ENCODE measurements at places on chromosomes 3 and 15.

DNA sequence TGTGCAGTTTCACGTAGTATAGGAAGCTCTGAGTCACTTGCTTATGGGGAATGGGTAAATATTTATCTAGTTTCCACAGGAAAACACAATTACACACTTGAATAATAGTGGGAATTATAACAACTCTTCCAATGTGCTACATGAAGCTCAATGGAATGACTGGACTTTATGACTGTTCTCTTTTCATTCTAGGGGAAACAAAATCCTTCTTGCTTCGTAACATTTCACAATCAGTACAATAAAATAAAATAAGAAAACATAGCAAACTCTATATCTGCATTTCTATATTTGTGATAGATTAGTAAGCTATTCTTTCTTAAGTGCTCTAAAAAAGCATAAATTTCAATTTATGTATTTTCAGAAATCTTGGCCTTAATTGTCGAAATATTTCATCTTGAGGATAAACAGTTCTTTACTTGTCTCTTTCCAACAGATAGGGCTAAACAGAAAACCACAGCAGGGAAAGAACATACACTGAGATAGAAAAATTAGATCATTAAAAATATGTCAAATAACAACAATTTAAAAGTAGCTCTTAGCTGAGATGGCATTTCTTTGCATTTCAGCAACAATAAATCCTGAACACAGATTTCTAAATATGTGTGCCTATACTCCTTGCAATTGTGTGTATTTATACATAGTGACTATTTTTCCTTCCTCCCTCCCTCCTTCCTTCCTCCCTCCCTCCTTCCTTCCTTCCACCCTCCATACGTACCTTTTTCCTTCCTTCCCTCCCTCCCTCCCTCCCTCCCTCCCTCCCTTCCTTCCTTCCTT is 395.5 kb upstream of the KCNMB2 start:
- DNase-seq, result no peak

- no peak for DNase-seq
These were observed 34.7 kb downstream of the RNF111 start for GRCh38 chr15:59022188-59022587.

DNA sequence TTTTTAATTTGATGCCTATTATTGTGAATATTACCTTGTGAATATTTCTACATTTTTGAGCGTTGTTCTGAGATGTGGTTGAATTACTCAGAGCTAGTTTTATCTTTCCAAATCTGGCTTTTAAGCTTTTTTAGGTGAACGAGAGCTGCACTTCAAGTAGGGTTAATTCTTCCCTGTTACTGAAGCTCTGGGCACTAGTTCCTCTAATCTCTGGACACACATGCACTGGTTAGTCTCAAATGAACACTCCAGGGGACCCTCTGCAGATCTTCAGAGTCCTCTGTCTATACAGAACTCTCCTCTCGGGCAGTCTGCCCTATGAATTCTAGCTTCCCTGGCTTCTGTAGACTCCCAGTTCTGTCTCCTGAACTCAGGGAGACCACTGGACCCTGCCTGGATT is 237.5 kb upstream of the TBC1D5 start:
- DNase-seq, result no peak

- DNase-seq, result no peak
These were observed 98.0 kb downstream of the USP13 start for GRCh38 chr3:179750720-179751328.

DNA sequence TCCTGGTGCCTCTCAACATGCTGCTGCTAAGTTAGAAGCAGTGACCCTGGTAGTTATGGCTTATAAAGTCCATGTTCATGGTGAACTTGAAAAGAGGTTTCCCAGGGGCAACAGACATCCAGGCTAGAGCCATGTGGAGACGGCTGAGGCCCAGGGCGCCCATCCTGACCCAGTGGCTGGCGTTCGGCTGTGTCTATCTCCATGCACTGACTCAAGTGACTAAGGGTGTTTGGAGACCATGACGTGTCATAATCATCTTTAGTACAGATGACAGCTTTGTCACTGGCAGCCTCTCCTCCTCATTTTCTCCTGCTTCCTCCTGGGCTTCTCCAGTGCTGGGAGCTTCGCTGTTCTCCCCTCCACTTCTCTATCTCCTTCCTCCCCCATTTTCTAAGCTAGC is 287.4 kb upstream of the LYSMD4 start:
- no peak for DNase-seq

- DNase-seq, result no peak
These were observed 1355.9 kb downstream of the SI start for GRCh38 chr3:163722405-163722804.

DNA sequence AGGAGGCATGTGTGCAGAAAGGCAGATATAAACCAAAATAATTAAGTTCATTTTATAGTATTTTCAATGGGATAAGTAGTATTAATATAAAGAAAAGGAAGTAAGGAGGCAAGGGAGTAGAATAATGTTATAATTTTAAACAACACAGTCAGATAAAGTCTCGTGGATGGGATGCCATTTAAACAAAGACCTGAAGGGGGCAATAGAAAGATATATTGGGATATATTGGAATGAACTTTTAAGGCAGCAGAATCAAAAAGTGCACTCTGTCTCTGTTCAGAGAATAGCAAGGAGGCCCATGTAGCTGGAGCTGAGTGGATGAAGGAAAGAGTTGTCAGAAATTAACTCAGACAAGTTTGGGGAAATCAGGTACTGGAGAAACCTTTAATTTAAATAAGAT is 158.7 kb downstream of the CGGBP1 start:
- DNase-seq, result no peak

GRCh38 chr3:157692468-157692867 is 189.3 kb upstream of the VEPH1 start:
- DNase-seq, result no peak

- DNase-seq, result peak; percentile 66
These were observed 458 bp downstream of the MCF2L2 start for GRCh38 chr3:183427876-183428446.

DNA sequence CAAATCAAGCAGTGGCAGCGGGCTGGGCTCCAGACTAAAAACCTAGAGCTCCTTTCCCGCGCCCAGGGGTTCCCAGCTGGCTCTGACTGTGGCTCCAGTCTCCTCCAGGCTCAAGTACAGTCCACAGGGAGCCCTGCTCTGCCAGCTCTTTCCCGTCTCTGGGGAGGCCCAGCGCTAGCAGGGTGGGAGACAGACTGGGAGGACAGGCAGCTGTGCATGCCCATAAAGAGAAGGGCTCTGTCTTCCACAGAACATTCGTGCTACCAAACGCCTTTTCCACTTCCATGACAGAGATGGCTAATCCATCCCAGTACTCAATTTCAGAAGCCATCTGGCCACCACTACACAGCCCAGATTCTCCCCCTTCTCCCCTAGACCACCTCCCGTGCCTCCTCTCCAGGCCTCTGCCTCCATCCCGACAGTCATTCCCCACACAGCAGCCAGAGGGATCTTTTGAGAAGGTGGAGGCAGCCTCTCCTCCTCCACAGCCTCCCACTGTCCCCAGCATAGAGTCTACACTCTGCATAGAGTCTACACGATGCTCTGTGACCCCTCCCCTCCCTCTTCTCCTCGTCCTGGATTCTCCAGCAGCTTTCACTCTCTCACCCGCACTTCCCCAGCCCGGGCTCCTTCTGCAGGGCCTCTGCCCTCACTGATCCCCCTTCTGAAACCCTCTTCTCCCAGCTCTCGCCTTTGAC is 6.8 kb upstream of the DUSP7 start:
- DNase-seq, result no peak

- no peak for DNase-seq
These were observed 16.7 kb downstream of the MEIS2 start for GRCh38 chr15:37083610-37084009.

- DNase-seq, result no peak
These were observed 87.7 kb downstream of the ATP10A start for GRCh38 chr15:25775317-25775912.

DNA sequence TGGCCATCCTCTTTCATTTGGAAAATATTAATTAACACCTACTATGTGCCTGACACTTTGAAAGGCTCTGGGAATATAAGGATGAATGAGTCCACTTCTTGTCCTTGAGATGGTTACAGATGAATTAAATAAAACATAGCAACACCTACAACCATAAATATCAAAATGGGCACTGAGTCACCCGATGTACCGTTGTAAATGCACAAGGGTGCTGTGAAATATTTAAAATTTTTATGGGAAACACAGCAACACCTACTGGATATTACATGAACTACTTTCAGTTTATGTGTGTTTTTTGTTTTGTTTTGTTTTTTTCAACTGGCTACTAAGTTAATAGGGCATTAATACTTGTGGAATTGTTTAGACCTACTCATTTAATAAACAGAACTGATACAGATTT is 239.0 kb upstream of the NAALADL2 start:
- no peak for DNase-seq

DNA sequence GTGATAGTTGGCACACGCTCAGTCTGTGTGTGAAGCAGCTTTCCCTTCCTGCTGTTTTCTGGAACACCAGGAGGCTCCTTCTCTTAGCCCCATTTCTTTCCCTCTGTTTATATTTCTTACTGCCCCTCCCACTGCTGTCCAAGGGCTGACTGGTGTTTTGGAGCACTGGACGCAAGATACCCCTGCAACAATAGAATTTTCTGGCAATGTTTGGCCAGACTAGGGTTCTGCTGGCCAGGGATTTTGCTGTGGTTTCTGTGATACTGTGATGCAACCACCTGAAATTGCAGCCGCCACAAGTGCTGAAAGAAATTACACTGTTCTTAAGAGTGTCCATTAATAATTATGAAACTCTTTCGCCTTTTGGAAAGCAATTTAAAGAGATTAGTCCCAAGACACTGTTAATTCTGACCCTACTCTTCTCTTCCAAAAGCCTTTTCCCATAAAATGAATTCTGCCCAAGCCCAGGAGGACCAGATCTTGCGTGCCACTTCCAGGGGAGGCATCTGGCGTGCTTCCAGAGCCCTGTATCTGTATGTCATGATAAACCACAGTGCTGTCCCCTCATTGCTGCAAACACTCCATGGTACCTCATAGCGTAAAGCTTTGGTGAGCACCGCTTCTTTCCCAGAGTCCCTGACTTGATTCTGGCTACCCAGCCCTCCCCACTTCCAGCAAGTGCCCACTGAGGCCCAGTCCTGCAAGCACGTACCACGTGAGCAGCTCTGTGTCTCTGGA is 159.4 kb upstream of the CHRM5 start:
- DNase-seq, result no peak

- DNase-seq, result no peak
These were observed 4.5 kb downstream of the CFAP44 start for GRCh38 chr3:113436809-113437208.

- DNase-seq, result no peak
These were observed 191.5 kb upstream of the MLF1 start for GRCh38 chr3:158379517-158379916.

DNA sequence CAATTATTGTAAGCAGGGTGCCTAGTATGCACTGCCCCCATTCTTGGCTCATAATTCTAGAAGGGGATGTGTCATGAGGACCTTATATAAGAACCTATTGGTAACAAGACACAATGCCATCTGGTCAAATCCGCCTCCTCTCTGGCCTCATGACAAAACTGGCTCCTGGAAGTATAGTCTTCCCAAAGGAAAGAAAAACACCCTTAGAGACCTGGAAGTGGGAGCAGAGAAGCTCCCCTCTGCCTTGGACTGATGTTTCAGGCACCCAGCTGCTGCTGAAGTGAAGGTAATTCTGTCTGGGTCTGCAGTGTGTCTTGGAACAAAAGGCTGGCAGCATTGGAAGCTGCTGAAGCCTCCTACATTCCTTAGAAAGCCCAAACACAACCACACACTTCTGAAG is 107.2 kb upstream of the CLSTN2 start:
- DNase-seq, result peak; percentile 51

DNA sequence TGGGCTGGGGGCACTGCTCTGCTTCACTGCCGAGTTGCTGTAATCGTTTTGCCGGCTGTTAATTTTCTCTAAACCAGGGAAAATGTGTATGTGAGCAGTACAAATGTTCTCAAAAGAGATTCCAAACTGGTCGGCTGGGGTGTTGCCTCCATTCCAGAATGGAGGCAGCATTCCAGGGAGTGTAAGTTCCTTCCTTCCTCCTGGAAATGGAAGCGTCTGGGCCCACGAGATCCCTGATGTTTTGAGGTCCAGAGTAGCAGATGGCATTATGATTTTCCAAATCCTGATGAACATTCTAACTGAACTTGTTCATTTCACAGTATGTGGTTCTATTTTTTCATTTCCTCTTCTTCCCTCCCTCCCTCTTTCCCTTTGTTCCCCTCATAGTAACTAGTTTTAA is 64.4 kb upstream of the SKOR1 start:
- no peak for DNase-seq

GRCh38 chr3:191373327-191373726 is 43.0 kb upstream of the UTS2B start:
- no peak for DNase-seq

DNA sequence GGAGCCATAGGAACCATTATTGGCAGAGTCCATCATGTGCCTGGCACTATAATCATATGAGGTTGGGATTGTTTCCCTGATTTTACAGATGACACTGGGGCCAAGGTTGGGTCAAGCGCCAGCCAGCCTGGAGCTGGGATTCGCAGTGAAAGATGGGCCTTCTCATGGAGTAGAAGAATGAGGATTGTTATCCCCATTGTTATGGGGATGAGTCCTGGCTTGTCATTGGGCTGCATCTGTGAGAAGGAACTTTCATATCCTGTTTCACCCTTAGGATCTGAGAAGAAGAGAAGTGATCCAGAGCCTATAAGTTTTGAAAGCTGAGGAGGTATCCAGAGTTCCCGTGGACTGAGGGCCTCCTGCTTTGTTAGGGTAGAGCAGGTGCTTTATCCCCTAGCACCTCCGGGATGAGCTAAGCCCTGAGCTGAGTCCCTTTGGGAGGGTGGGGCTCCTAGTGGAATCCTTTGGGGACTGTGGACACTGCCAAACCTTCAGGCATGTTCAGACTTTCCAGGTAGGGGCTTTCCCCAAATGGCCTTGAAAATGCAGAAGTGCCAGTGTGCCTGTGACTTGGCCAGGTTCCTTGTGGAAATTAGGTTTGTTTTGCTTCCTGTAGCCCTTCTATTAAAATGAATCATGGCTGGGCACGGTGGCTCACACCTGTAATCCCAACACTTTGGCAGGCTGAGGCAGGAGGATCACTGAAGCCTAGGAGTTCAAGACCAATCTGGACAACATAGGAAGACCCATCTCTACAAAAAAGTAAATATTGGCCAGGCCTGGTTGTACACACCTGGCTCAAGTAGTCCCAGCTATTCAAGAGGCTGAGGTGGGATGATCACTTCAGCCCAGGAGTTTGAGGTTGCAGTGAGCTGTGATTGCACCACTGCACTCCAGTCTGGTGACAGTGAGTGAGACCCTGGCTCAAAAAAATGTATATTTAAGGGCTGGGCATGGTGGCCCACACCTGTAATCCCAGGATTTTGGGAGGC is 30.2 kb upstream of the BSN start:
- DNase-seq, result no peak

DNA sequence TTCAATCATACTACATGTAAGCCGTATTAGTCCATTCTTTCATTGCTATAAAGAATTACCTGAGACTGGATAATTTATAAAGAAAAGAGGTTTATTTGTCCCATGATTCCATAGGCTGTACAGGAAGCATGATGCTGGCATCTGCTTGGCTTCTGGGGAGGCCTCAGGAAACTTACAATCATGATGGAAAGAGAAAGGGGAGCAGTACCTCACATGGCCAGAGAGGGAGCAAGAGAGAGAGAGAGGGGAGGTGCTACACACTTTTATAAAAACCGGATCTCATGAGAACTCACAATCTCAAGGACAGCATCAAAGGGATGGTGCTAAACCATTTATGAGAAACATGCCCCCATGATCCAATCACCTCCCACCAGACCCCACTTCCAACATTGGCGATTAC is 14.3 kb upstream of the CLASP2 start:
- DNase-seq, result no peak

- DNase-seq, result no peak
These were observed 57.7 kb downstream of the SLC12A8 start for GRCh38 chr3:125154800-125155269.
